Ovary (tissue), 10 donors: ENCODE measurements at places on chromosomes 1 and 21.

DNA sequence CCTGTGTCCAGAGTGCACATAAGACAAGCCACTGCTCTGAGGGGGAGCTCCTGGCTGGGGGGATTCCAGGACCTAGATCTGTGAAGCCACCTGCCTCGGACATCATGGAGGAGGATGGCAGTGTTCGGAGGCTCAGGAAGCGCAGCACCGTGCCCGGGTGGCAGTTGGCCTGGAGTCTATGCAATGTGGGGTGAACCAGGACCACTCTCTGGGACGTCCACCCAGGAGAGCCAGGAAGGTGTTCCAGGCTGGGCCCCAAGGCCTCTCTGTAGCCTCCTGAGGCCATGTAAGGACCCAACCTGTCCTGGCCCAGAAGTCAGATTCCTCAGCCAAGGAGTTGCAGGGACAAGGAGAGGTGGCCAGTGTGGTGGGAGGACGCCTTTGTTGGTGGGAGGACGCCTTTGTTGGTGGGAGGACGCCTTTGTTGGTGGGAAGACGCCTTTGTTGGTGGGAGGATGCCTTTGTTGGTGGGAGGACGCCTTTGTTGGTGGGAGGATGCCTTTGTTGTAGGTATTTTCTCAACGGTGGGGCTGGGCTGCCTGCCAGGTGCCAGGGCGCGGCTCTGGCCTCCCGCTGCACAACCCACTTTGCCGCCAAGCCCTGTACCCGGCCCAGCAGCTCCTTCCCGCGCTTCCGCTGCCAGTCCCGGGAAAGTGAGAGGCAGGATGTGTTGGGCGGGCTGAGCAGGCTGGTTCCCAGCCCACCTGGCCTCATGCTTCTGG, 30.6 kb upstream of the BMP8B start:
- no peak for DNase-seq

DNA sequence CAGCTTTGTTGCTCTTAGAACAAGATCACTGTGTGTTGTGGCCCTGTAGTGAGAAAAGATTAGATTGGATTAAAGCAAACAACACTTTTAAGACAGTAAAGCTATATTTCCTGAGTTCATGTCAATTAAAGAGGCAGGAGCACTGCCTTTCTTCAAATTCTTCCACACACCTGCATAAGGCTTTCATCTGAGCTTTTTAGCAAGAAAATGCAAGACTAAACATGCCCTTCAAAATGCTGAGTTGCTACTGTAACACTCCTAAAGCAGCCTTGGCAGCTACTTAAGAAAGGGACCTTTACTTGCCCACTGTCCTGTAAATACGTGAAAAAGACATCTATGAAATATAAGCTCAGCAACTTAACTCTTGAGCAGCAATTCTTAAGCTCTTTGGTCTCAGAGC, 11.8 kb downstream of the DPH5 start:
- no peak for DNase-seq

DNA sequence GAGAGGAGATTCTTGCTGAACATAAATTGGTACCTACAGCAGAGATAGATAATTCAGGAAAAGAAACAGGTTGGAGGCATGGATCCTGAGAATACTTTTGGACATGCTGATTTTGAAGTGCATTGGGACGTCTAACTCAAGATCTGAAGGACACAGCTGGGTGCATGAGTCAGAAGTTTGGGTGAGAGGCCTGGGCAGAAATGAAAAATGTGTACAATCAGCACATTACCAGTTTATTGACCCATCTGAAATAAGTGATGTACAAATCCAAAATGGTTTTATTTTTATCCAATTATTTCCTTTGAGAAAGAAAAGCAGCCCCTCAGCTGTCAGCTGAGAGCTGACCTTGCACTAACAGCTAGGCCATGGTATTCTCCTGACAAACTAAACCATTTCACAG, 975.2 kb upstream of the B3GALT2 start:
- no peak for DNase-seq

- no peak for DNase-seq
Measured at GRCh38 chr1:224489534-224490365, 55.2 kb upstream of the WDR26 start.

DNA sequence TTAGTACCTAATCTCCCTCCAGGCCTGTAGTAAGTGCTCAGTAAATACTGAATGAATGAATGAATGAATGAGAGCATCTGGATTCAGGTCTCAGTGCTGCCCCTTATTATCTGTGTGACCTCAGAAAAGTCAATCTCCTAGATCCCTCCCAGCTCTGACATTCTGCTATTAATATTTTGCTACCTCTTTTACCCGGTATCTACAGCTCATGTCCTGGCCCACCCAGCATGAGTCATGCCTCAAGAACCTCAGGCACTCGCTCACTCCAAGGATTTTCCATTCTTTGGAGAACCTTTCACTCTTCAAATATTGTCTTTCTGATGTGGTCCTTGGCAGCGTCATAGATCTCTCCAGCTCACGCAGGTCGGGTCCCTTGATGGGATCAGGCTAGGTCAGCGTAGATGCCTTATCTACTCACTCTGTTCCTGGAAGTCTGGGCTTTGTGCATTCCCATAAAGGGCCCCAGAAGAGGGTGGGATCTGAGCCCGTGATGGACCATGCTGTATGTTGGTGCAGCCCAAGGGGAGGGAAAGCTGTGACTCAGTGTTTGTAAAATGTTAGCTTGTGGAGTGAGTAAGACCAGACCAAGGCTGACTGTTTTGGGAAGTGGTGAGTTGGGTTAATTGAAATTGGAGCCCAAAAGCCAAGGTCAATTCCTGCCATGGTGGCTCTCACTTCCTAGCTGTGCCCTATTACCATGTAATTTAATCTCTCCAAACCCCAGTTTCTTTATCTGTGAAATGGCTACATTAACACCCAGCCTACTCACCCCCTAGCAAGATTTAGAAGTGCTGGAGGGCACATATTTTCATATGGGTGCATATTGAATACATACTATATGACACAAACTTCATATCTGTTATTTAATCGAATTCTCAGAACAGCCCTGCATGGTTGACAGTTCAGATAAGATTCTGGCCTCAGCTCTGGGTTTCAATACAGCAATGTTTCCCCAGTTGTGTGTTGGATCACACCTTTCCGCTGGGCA, 214.1 kb upstream of the USP24 start:
- DNase-seq = no peak

- DNase-seq = no peak
Measured at GRCh38 chr1:77316966-77317365, 35.1 kb downstream of the AK5 start.

DNA sequence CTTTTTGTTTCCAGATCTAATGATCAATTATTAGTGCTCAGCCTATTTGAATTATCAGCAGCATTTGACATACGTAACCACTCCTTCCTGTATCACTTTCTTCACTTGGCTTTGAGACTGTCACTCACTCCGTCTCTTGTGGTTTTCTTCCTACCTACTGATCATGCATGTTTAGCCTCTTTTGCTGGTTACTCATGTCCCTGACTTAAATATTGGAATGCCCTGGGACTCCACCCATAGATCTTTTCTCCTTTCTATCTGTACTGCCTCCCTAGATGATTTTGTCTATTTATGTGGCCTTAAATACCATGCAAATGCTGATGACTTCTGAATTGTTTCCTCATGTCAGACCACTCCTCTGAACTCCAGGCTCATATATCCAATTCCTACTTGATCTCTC, 57.7 kb upstream of the PDE4B start:
- no peak for DNase-seq

- DNase-seq = peak; percentile 50
Measured at GRCh38 chr1:22414244-22414751, 37.4 kb upstream of the ZBTB40 start.

DNA sequence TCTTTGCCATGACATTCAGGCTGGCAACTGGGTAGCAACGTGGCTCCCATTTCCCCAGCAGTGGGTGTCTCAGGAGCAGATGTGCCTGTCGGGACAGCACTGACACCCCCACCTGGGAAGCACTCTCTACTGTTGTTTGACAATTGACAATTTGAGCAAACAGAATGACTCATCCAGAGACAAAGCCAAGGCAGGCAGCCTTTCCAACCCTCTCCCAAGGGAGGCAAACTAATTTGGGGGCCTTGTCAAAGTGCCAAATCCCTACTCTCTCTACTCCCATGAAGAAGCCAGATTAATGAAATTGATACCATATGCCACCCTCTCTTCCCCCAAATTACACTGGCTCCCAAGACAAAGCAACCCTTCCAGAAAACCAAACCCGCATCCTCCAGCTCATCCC, 65.6 kb downstream of the GRIK3 start:
- no peak for DNase-seq

DNA sequence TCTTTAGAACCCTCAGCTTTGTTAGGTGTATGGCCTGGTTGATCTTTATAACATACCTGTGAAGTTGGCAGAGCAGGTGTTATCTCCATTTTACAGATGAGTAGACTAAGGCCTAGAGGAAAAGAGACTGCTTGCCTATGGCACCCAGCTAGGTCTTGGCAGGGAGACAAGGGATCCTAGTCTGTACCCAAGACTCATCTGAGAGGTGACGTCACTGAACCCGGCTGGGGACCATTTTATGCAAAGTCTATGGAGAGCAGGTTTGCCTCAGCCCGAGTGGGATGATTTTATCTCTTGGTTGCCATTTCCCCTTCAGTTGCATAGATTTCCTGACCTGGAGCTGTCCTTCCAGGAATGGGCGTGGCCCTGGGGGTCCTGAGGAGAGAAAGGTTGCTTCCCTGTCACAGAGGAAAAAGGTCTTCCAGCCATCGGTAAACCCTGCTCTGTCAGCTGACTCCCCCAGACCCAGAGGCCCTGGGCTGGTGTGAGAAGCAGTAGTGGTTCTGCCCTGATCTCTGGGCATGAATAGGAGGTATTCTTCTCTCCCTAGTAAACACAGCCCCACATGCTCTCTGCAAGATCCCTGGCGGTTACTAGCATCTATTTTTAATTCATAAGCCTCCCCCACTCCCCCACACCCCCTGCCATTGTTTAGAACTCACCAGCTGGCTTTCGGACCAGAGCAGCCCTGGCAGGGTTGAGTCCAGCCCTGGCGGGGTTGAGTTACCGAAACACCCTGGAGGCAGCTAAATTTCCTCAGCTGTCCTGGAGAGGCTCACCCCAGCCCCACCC, 19.6 kb downstream of the TMCC2 start:
- peak; percentile 65 for DNase-seq

- no peak for DNase-seq
Measured at GRCh38 chr21:18608226-18608625, 204.6 kb upstream of the TMPRSS15 start.

DNA sequence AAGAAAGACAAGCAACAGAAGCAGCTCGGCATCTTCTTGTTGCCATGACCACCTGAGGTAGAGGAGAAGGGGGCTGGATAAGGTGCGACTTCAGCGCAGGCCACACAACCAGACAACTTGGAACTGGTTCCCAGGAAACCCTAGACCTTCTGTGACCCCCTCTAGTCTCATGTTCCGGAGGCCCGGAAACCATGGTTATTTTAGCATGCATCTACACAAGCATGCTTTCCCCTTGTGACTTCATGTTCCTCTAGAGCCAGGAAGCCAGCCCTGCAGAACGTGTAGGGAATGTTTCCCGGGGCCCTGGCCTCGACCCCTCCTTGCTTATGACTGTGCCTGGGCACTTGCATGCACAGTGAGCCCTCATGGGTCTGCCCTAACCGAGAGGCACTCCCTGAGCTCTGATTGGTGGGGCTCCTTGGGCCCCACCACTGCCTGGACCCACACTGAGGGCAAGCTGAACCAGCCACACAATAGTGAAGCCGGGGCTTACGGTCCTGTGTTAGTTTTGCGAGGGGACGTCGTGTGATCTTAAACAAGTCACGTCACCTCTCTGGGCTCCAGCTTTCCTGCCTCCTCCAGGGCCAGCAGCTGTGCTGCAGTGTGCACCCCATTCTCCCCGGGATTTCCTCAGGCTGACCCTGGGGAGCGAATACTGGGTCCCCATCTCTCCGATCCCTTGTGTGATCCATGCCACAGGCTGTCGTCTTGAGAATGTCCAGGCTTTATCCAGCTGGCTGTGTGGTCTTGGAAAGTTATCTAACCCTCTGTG, 12.0 kb upstream of the MX2 start:
- no peak for DNase-seq

DNA sequence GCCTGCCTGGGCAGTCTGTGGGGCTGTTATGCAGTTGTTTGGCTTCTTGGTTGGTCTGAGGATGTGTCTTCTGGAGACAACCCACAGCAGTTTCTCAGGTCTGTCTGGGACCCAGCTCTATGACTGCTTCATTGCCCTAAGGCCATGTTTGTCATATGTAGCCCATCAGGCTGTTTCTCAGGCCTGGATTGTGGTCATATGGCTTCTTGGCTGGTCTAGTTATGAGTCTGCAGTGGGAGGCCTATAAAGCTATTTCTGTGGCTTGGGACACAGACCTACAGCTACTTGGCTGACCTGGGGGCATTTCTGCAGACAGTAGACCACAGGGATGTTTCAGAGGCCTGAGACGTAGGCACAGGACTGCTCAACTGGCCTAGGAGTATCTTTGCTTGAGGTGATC, 41.5 kb downstream of the CHIA start:
- no peak for DNase-seq

- no peak for DNase-seq
Measured at GRCh38 chr1:20402585-20403422, 83.2 kb downstream of the CAMK2N1 start.

GRCh38 chr1:201444792-201445191, 23.3 kb upstream of the TNNI1 start:
- no peak for DNase-seq

GRCh38 chr1:2099886-2100779, 49.9 kb downstream of the PRKCZ start:
- DNase-seq = no peak

DNA sequence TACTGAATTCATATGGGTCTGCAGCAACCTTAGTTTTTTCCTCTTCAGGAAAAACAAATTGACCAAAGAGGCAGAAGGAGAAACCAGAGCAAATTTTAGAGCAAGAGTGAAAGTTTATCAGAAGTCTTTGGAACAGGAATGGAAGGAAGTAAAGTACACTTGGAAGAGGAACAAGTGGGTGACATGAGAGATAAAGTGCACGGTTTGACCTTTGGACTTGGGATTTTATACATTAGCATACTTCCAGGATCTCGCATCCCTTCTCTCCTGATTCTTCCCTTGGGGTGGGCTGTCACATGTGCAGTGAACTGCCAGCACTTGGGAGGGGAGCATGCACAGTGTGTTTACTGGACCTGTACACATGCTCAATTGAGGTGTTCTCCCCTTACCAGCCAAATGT, 754.8 kb upstream of the ADAMTS5 start:
- no peak for DNase-seq

GRCh38 chr1:181044449-181044966, 10.7 kb downstream of the MR1 start:
- DNase-seq = no peak

GRCh38 chr21:41670056-41670805, 96.6 kb downstream of the RIPK4 start:
- no peak for DNase-seq
